Stimulated activated CD4-positive, alpha-beta T cell treated with anti-CD3 and anti-CD28 coated beads, Interleukin-1b, Interleukin-23, amount 100 ng/mL, for 1 hour (primary cell): ENCODE measurements at places on chromosomes 7 and 10.

DNA sequence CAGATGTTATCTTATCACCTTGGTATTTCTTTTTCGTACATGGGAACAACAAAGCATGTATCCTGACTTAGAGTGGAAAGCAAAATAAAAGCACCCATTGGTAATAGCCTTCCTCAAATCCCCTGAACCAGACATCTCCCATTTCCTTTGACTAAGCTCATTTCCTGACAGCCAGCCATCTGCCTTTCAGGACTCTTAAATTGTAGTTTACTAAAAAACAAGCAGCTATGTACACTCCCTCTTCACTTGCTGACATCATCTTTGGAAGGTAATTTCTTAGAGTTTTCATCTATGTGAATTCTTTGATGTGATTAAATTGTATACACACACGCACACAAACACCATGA is 40.7 kb downstream of the ARL4A start:
- DNase-seq, result no peak

DNA sequence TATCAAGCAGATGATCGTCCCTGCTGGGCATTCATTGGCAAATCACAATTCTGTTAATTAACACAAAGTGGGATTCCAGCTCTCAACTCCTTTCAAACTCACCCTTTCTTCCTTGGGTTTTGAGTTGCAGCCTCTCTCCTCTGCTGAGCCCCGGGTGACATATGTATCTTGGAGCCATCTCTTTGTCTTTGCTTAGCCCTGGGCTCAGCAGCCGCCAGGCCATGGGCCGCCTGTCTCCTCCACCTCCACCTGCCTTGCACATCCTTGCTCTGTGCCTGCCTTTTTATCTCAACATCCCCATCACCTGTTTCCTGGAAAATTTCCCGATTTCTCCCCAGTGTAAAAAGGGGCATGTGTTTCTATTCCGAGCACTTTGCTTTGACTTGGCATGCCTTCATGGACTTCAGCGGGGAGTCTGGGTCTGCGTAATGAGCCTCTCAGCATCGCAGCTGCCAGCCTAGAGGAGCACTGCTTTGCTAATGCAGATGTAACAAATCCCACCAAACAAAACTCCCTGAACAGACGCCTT is 141.3 kb upstream of the AGK start:
- DNase-seq, result no peak

- DNase-seq, result no peak
Observed at GRCh38 chr7:132793474-132793873, 217.2 kb upstream of the PLXNA4 start.

- no peak for DNase-seq
Observed at GRCh38 chr7:3861941-3862340, 560.9 kb downstream of the SDK1 start.

DNA sequence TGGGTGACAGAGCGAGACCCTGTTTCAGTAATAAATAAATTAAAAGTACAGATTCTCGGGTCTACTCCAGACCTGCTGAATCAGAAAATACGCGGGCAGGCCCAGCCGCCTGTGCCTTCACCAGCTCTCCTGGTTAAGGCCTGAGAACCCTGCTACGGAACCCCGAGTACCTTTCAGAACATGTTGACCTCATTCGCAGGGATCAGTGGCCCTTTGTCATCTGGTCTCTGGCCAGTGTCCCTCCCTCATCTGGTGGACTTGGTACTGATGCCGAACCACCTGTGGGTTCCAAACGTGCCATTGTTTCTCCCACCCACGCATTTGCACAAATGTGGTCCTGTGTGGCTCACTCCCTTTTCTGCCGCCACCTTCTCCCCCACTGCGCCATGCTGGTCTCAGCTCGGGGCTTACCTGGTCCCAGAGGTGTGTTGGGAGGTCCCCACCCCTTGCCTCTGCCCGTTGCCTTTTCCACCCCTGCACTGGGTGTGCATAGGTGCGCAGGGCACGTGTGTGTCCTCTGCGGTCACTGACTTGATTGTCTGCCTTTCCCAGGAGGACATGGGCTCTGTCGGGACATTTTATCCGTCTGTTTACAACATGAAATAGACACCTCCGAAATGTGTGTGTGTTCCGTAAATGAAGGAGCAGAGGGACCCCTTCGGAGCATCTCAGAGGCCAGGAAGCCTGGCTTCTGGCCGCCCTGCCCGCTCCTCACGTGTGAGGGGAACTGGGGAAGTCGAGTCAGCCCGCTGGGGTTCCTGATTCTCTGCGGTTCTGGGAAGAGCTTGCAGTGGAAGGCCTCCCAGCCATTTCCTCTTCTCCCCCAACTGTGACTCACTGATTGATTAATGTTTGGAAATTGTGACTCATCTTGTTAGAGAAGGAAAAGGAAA is 135.2 kb downstream of the CUX1 start:
- no peak for DNase-seq

DNA sequence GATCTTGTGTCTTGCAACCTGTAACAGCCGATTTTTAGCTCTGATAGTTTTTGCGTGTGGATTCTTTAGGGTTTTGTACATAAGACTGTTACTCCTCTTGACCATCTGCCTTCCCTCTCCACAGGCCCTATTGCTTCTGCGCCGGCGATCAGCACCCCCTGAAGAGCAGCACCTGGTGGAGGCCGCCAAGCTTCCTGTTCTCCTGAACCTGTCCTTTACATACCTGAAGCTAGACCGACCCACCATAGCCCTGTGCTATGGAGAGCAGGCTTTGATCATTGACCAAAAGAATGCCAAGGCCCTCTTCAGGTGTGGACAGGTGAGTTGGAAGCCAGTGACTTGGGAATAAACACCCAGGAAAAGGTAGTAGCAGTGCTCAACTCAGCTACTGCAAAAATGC is 12.6 kb downstream of the FKBP6 start:
- no peak for DNase-seq

DNA sequence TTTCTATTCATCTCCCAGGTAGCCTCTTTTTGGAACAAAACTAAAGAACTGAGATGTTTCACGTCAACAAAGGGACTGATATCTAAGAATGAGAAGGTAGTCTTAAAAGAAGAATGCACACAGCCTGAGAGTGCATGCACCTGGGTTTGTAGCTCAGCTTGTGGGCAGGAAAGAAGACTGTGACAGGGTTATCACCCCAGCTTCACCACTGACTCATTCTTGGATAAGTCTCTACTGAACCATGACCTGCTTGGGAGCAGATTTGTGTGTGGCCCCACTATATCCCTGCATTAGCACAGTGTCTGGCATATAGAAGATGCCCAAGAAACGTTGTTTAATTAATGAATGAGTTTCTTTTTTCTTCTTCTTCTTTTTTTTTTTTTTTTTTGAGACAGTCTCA is 187.5 kb downstream of the GPAM start:
- no peak for DNase-seq

DNA sequence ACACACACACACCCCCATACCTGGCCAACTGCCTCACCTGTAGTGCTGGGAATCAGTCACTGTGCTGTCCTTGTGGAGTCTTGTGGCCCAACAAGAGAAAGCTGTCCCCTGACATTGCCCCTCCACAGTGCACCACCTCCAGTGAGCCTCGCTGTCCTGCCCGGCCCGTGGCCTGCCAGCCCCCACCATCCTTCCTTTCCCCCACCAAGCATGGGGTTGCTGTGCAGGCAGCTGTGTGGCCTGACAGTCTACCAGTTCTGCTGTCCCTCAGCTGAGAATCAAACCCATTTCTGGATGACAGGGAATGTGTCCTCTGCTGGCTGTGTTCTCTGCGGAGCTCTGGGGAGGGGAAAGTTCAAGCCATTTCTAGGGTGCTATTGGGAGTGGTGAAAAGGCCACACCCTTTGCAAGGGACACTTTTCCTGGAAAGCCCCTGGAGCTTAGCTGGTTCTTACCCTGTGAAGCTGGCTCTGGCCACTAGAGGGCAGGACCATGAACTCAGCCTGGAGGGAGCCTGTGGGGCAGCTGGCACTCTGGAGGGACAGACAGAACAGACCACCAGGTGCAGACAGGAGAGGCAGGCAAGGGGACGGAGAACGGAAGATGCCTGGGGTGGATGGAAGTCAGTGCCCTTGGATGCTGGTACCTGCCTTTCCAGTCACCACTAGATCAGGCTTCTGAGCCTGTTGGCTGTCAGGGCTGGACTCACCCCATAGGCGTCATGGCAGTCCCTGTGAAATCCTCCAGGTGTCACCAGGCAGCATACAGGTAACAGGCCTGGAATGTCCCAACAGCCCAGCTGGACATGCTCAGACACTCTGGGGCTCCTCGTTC is 10.5 kb upstream of the MTPAP start:
- no peak for DNase-seq

GRCh38 chr10:23556727-23557440 is 118.0 kb downstream of the OTUD1 start:
- no peak for DNase-seq

DNA sequence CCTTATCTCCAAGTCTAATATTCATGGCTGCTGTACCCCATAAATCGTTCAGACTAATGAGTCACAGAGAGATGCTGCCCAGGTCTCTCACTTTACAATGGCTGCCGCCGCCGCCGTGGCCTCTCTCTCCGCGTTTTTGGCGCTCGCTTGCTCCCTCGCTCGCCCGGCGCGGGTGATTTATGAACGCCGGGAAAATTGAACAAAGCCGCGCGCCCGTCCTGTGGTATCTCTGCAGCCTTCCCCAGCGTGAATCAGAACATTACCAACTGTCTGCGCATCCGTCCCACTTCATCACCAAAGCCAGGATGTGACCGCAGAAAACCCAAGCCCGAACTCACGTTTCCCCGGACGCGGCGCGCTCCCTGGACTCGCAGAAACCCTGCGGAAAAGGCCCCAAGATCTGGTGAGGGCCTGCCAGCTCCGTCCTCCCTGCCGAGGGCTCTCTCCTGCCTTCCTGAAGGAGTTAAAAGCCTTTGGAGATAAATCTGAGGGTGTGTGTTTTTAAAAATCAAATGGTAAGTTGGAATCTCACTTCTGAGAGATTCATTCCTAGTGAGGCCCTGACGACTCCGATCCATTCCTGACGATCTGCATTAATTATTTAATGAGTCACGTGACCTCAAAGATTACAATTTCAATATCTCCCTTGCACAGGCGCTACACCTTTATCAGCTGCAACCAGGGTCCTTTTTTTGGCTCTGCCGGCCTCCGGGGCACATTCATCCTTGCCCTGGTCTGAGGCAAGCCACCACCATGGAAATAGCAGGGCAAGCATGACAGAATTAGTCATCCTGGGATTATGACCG is 6.3 kb downstream of the HOXA4 start:
- DNase-seq, result no peak

DNA sequence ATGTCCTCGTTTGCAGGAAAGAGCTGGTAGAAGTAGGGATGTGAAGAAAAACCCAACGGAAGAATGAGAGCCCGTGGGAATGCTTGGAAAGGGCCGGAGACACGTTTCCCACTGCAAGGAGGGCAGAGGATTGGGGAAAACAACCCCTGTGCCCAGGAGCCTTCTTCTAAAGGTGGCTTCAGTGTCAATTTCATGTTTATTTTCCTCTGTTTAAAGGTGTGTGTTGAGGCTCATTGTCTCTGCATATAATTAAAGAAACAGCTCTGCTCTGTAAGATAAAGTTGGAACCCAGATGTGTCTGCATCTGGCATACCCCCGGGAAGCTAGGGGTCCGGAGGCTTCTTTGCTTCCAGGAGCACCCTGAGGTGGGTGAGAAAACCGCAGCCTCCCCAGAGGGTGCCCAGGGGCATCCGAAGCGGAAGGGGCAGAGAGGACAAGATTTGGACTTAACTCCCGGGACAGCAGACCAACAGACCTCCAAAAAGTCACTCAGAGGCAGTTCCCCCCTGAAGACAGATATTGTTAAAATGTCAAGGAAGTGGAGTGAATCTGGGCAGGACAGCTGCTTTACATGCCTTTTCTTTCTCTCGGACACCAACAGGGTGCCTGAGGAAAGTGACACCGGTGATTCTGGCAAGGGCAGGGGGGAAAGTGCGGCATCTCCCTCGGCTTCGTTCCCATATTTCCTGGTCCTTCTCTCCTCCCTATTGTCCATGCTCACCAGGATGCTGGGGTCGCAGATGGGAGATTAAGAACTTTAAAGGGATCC is 8.6 kb upstream of the GATA3 start:
- DNase-seq, result no peak

GRCh38 chr7:128247640-128248194 is 6.6 kb downstream of the LEP start:
- DNase-seq, result no peak

- no peak for DNase-seq
Observed at GRCh38 chr7:22549667-22550513, 49.9 kb upstream of the STEAP1B start.

- DNase-seq, result no peak
Observed at GRCh38 chr7:106270122-106270977, 14.4 kb downstream of the NAMPT start.

DNA sequence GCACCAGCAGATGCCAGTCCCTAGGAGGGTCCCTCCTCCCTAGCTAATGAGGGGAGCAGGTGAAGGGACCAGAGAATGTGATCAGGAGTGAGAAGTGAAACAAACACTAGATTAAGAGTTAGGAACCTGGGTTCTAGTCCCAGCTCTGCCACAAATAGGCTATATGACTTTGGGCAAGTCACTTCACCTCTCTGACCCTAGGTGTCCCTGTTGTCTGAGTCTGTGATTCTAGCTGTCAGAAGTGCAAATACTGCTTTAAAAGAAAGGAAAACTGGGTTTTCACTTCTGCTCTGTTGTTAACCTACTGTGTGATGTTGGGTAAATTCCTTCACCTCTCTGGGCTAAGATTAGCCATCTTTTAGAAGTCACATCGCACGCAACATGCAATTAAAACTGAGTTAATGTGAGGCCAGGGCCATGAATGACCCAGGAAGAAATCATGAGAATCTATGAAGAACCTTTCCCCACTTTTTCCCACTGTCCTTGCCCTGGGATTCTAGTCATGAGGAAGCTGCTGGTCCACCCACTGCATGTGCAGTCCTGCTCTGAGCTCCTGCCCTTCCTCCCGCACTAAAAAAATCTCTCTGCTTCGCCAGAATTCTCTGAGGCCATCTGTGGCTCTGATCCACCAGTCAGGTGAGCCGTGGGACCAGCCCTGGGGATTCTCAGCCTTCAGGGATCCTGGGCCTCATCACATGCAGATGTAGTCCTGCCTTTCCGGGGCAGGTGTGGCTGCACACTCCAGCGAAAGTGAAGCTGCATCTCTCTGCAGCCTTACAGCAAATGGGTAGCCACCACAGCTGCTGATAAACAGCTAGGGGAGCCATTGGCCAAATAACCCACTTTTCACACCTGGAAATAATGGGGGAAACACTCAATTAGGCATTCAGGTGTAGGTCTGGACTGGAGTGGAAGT is 181.7 kb downstream of the PLXNA4 start:
- DNase-seq, result no peak

GRCh38 chr10:78397786-78398185 is 364.1 kb downstream of the RPS24 start:
- DNase-seq, result no peak

DNA sequence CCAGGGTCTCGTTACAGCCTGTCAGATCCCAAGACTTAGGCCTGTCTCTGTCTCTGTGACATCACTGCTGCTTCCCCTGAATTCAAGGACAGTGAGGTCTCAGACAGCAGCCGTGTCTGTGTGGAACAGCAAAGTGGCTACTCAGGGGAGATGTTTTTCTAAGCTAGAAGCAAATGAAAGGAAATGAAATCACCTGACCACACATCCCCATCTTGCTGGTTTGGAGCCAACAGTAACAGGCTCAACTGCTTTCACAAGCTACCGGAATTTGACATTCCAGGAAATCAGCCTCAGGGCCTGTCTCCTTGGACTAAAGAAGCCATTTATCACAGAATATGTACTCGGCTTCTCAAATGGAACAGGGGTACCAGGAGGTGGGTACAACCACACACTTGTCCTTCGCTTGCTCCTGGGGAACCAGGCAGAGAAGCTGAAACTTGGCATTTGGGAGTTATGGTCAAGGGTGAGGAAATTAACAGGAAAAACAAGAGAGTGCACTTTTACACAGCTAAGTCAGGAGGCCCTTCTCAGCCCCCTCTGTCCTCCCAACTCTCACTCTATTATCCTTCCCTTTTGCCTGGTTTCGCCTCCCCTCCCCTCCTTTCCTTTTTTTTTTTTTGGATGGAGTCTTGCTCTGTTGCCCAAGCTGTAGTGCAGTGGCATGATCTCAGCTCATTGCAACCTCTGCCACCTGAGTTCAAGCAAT is 73.2 kb downstream of the SPDYE5 start:
- no peak for DNase-seq
